ENCODE measurements at places on chromosomes 12 and 14.

- no peak for DNase-seq
These were observed 80.9 kb upstream of the TSPAN11 start for GRCh38 chr12:30845676-30846075.

- no peak for DNase-seq
These were observed 67.7 kb downstream of the ZC3H14 start for GRCh38 chr14:88630565-88630964.

DNA sequence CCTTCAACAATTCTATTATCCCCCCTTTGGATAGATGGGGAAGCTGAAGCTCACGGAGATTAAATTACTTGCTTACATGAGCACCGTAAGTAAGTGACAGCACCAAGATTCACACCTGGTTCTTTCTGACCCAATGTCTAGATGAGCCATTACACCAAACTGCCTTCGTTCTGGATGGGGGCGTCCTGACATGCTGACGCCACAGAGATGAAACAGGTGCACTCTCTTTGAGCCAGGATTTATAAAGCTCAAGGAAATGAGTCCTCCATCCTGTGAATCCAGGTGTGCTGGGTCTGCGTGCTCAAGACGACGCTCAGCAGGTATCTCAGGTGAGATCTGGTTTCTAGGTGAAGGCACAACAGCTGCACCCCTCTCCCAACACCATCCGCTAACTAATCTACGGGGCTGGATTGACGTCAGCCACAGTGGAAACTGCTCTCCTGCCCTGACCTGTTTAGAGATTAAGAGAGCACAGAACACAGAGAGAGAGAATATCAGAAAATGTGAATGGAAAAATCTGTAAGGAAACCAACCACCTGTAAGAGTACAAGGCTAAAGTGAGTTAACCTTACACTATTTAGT is 61.6 kb downstream of the KSR2 start:
- DNase-seq: no peak

GRCh38 chr14:84581041-84581440 is 948.9 kb upstream of the FLRT2 start:
- DNase-seq: no peak

DNA sequence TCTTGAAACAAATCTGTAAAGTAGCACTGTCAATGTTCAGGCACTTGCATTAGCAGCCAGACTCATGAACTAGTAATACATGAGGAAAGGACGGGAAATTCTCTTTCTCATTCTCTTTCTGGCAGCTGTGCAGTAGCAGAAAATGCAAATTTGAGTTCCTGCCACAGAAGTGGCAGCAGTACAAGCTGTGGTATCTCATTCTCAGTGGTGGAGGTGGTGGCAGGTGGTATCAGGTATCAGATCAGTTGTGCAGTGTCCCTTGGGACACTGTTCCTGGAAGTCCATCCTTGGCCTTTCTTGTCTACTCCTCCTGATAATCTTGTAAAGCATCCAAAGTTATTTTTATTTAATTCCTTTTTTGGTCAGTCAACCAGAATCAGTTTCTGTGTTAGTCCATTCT is 103.0 kb downstream of the C12orf42 start:
- DNase-seq: no peak

- DNase-seq: no peak
These were observed 62.5 kb upstream of the FAR2 start for GRCh38 chr12:29086325-29087271.

GRCh38 chr12:91215940-91216454 is 33.4 kb upstream of the DCN start:
- no peak for DNase-seq

GRCh38 chr14:52315355-52315718 is 1.2 kb downstream of the PTGER2 start:
- peak; percentile 37 for DNase-seq

DNA sequence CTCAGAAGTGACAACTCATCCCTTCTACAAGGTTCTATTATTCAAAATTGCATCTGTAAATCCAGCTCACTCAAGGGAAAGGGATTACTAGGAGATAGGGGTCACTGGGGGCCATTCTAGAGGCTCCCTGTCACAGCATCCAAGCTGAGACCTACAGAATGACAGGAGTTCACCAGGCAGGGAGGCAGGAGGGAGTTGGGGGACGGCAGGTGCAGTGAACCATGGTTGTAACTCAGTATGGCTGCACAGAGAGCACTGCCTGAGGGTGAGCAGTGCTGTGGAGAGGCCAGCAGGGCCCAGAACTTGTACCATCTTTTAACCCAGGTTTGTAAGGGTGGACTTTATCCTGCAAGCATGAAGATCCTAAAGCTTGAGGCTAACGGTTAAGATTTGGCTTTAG is 37.9 kb upstream of the SINHCAF start:
- DNase-seq: no peak

All from T-helper 2 cell (primary cell).